ENCODE measurements at places on chromosomes 7 and 10.

- DNase-seq, result no peak
Observed at GRCh38 chr10:62326176-62326575, 48.0 kb upstream of the ZNF365 start.

DNA sequence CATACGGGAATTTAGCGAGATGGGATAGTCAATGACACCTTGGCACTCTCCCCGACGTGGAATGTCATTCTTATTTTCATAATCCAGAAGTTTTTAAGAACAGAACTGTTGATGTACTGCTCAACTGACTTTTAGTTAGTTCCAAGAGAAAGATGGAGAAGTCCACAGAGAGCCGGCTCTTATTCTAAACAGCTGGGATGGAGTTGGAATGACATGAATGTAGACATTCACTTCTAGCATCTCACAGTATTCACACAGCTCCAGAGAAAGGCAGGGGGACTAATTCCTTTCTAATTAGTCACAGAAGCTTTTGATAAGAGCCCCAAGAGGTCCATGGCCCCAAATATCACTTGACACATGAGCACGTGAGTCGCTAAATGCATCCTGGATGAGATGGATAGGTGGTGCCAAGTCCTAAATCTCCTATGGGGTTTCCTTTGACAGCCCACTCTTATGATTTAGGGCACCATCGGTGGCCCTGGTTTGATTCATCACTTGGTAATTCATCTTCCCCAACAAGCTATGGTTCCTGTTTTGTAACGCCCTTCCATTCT, 420.3 kb upstream of the AUTS2 start:
- no peak for DNase-seq

DNA sequence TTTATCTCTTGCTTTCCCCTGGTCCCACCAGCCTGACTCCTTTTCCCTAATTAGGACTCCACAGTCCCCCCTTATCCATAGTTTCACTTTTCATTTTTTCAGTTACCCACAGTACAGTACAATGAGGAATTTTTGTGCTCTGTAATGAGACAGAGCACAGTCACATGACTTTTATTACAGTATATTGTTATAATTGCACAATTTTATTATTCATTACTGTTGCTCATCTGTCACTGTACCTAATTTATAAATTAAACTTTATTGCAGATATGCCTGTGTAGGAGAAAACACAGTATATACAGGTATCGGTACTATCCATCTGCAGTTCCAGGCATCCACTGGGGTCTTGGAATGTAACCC, 125.4 kb downstream of the KCNMA1 start:
- no peak for DNase-seq

DNA sequence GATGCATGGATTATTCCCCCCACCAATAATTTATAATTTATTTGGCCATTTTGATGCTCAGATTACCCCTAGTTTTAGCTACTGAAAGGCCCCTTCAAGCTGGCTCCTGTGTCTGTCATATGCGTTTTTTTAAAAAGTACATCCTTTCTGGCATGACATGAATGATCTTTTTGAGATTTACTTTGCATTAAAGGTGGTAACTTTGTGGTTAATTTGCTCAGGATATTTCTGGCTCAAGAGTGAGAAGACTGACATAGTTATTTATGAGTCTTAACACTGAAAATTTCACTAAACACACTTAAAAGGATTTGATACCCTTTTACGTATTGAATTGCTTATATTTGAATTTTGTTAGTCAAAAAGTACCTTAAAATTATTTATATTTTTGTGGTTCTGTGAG, 5.4 kb downstream of the SMC3 start:
- no peak for DNase-seq

DNA sequence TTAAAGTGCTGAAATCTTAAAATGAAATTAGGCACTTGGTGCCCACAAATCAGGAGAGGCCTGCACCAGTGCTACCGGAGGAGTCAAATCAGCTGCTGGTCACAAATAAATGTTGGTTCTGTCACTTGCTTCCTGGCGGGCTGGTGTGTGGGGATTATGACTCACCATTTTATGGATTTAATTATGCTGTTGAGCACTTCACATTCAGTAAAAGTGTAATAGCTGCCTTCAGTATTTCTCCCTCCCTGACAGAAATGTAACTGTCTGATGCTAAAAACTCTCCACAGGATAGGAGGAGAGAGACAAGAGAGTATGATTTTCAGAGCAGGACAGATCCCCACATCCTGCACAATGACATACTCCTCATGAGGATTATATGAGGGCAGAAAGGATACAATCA, 186.0 kb downstream of the JAZF1 start:
- no peak for DNase-seq

GRCh38 chr7:85310301-85310700, 123.4 kb upstream of the SEMA3D start:
- DNase-seq, result no peak

DNA sequence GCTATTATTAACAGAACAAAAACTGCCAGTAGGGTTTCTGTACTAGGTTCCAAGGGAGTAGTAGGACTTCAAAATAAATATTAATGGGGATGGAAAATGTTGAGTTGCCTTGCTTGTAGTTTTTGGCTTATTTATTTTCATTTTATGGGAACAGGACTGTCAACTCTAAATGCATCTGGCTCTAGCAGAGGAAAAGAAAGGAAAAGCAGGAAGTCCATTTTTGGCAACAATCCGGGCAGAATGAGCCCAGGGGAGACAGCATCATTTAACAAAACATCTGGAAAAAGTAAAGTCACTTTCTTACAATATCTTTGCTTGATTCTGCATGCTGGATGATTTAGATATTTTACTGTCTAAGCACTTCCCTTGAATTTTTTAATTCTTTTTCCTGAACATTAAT, 69.4 kb downstream of the NOC3L start:
- peak; percentile 86 for DNase-seq

- peak; percentile 53 for DNase-seq
Observed at GRCh38 chr7:35424869-35425495, 171.1 kb upstream of the TBX20 start.

GRCh38 chr10:90916392-90917237, 4.3 kb downstream of the ANKRD1 start:
- no peak for DNase-seq

DNA sequence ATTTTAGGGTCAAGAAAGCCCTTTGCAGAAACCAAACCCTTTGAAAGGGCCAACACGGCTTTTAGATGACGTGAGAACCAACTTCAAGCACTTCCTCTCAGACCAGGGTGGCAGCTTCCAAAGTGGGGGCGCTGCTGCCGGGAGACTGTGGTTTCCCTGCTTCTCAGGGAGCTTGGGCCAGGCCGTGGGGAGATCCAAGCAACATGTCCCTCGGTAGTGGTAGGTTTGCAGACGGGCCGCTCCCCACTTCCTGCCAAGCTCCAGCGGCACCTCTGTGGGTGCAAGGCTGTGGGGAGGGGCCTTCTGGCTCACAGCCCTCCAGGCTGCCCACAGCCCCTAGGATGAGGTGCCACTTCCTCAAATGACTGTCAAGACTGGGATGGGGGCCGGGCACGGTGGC, 132.4 kb downstream of the FAM53B start:
- DNase-seq, result no peak

- DNase-seq, result no peak
Observed at GRCh38 chr7:119256446-119257131, 1016.4 kb upstream of the KCND2 start.

DNA sequence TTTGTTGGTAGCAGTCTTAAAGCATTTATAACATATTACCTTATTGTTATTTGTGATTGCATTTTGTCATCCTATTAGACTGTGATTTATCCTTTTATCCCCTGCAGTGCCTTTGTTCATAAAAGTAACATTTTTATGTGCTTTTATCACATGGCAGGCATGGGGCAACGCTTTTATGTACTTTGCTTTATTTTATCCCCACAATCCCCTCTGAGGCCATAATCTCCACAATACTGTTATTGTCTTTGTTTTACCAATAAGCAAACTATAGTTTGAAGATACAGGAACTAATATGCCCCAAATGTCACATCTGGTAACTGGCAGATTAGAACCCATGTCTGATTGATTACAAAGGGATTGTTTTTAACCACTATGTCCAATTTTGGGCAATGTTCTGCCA, 613.5 kb downstream of the REEP3 start:
- no peak for DNase-seq

DNA sequence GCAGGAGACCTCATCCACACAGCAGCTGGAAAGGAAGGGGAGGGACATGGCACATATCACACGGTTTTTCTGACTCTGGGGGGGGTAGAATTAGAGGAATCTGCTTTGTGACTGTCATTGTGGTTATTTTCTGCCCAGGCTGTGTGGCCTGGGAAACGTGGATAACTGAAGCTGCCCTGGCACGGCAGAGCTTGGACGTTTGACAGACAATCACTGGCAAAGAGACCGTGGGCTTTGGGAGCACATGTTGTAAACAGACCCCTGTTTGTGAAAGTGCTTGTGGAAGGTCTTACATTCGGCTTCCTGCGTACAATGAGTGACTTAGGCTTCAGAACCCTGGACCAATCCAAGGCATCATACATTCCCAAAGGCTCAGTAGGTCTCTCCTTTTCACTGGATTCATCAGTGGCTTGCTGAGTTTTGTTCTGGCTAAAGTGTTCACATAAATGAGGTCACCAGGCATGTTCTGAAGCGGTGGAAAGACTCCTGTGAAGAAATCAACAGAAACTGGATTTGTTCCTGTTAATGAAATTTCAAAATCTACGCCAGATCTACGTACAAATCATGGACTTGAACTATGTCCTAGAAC, 188.2 kb downstream of the TEX36 start:
- no peak for DNase-seq

- DNase-seq, result no peak
Observed at GRCh38 chr7:117859246-117859812, 13.9 kb downstream of the CTTNBP2 start.

GRCh38 chr10:77637532-77638320, at the start of gene KCNMA1:
TSS of gene KCNMA1 (minus strand) at chr10:77637808.
- peak; percentile 69 for DNase-seq

DNA sequence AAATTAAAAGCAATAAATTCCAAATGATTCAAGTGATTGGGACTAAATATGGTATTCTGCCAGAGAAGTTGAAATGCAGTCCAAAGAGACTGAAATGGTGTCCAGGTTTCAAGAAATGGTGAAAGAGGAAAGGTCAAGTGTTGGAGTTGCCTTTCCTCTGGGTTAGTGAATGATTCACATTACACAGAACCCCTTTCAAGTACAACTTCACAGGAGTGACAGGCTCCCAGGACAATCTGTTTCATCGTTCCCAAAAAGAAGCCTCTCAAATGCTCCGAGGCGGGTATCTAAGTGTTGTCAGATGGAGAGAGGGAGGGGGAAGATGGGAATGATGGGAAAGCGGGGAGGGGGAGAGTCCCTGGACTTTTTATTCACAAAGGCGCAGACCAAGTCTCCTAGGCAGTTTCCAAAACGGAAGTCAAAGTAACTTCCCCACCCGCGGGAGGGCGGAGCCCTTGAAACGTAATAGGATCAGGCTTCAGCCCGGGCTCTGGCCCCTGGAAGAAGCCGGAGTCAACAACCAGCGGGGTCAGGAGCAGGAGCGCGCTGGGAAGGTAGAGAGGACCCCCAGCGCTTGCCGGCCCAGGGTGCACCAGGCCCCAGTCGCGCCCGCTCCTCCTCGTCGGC, 754 bp downstream of the SLC25A13 start:
- peak; percentile 90 for DNase-seq

GRCh38 chr7:5352440-5353010, 69.8 kb downstream of the SLC29A4 start:
- no peak for DNase-seq

- DNase-seq, result no peak
Observed at GRCh38 chr7:101824440-101824839, 7.0 kb downstream of the CUX1 start.

- peak; percentile 80 for DNase-seq
Observed at GRCh38 chr7:20329389-20330238, 1.1 kb upstream of the ITGB8 start.

- DNase-seq, result no peak
Observed at GRCh38 chr10:7610026-7610425, 56.7 kb downstream of the ITIH5 start.

DNA sequence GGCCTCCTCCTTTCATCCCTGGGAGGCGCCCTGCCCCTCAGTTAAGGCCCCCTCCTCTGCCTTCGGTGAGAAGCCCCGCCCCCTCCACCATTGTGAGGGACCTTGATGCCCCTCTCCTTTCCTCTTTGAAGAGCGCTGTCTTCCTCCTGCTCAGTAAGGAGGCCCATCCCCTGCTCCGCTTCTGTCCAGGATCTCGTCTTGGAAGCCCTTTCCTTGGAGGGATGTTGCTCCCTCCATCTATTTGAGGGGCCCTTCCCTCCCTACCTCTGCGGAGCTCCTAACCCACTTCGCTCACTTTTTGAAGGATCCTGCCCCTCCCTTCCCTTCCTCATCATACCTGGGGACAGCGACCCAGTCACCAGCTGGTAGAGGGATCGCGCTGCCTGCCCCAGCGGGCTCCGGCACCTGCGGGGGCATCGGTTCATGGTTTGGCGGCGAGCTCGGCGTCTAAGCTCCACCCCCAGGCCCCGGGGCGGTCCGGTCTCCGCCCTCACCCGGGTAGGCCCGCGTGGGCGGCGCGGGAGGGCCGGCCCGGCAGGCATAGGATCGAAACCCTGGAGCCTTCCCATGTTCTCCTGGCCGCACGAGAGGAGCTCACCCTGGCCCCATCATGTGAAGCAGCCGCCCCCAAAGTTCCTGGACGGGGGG, 4.1 kb downstream of the KCNIP2 start:
- DNase-seq, result peak; percentile 43

DNA sequence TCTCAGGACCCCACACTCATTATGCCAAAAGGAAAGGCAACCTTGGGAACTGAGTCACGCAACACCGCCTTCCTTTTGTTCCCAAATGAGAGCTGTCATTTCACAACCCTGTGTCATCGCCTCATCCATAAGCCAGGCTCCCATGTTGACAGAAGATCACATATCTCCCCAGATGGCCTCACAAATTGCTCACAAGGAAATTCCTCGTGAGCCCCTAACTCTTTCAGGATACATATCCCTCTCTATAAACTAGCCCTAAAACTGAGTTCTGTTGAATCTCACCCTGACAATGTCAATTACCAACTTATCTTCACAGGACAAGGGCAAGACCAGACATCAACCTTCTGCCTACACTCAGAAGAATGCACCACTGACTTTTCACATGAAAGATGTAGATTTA, 22.6 kb downstream of the CCDC3 start:
- no peak for DNase-seq

- DNase-seq, result no peak
Observed at GRCh38 chr10:124384591-124385190, 34.0 kb downstream of the OAT start.

All from right forelimb (tissue), 1 donor.